ENCODE measurements at places on chromosomes 11 and 22. TPM values are rescaled to one million over a fixed set of nuclear protein-coding genes. Genes with fewer than 3 reads are reported as not detected.

Gene NPAS4
- total RNA-seq = not detected

Gene KCNC1
- not detected for total RNA-seq

GRCh38 chr11:3159296-3160190 is 5.6 kb downstream of the OSBPL5 start:
- no peaks in the 10 kb centered on the region for H3K27me3 ChIP-seq
- peak; percentile 82 for DNase-seq
- no peaks in the 10 kb centered on the region for H3K36me3 ChIP-seq
- peak overlapping the region; percentile 58 for H3K4me3 ChIP-seq

DNA sequence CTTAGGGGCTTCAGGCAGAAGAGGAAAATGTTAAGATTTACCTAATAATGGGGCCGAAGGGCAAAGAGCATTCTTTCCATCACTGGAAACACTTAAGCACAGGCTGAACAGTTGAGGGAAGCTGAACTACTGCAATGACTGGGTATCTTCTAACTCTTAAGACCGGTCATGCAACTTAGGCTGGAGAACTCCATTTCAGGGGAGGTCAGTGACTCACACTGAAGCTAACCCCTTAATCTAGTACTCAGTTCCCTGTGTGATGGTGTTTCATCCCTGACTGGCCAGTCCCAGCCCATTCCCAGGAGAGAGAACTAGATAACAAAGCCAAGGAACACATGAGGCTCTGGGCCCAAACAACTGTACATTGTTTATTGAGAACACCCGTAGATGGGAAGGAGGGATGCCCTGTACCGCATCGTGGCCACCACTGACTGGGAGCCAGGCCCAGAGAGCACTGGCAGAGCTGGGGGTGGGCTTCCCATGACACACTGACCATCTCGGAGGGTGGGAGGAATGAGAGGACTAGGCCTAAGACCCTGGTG is 10.5 kb downstream of the RPL27A start:
- H3K27me3 ChIP-seq = no peaks in the 10 kb centered on the region
- peaks cover 10% of the 10 kb centered on the region for H3K4me1 ChIP-seq
- no peak overlapping the region for H3K27ac ChIP-seq
- H3K36me3 ChIP-seq = peaks cover 67% of the 10 kb centered on the region
- no peak for DNase-seq
- no peak overlapping the region for H3K4me3 ChIP-seq

DNA sequence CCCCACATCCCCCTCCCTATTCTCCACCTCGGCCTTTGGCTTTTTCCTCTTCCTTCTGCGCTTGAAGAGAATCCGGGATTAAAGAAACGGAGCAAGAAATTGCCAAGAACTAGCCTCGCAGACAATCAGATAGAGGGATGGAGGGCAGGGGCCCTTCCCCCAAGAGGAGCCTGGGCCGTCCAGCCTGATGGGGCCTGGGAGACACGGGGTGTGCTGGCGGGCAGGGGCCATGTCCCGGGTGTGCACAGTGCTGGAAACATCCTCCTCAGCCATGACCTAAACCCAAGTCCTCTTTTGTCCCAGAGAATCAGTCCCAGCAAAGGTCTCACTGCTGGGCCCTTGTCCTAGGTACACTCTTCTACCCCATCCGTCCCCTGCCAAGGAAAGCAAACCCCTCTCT is 47.7 kb upstream of the LMO1 start:
- no peak for DNase-seq
- H3K27me3 ChIP-seq = no peaks in the 10 kb centered on the region
- no peaks in the 10 kb centered on the region for H3K4me1 ChIP-seq
- H3K4me3 ChIP-seq = no peak overlapping the region
- no peaks in the 10 kb centered on the region for H3K36me3 ChIP-seq

Data from upper lobe of right lung (tissue), 1 donor.